ENCODE measurements at places on chromosomes 3 and 15. TPM values are rescaled to one million over a fixed set of nuclear protein-coding genes. Genes with fewer than 3 reads are reported as not detected.

The TICRR gene
- total RNA-seq = 2.7 TPM

The ALCAM gene
- total RNA-seq = 503 TPM

The MELTF gene
- 67.6 TPM for total RNA-seq

The TMEM108 gene
- total RNA-seq = 0.11 TPM

The GOLGA8O gene
- total RNA-seq = 0.43 TPM

The TXNRD3 gene
- 12.2 TPM for total RNA-seq

The PCLAF gene
- total RNA-seq = 26.2 TPM

The P3H2 gene
- 15.8 TPM for total RNA-seq

The SEMA3B gene
- 14.9 TPM for total RNA-seq

The CA12 gene
- total RNA-seq = 0.39 TPM

The SEMA3F gene
- total RNA-seq = 13.7 TPM

The DGKG gene
- total RNA-seq = not detected

The TRH gene
- not detected for total RNA-seq

The CCR1 gene
- not detected for total RNA-seq

The C2CD4A gene
- 0.11 TPM for total RNA-seq

The CIB2 gene
- 23.6 TPM for total RNA-seq

The TOP2B gene
- total RNA-seq = 76.8 TPM

The SCN11A gene
- under 0.01 TPM for total RNA-seq

The PKM gene
- total RNA-seq = 1,123 TPM

The FMN1 gene
- 2.7 TPM for total RNA-seq

The SGO1 gene
- 2.0 TPM for total RNA-seq

The GPR160 gene
- total RNA-seq = not detected

Data from placental epithelial cell (primary cell).